GM12878 (cell line): ENCODE measurements at places on chromosomes 5 and 9. TPM values are rescaled to one million over a fixed set of nuclear protein-coding genes. Genes with fewer than 3 reads are reported as not detected.

DNA sequence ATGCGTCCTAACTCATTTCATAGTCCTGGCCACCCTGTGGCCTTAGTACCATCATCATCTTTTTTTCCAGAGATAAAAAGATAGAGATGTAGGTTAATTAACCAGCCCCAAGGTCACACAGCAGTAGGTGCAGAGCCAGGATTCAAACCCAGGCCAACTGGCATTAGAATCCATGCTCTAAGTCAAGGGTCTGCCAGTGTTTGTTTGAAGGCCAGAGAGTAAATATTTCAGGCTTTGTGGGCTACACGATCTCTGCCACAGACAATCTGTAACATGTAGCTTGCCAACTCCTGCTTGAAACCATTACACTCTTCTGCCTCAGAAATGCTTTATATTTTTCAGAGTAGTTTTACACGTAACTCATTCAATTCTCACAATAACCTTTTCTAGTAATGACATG lies 119.6 kb downstream of the EFNA5 start:
- no peak for DNase-seq

PCDHGA8 gene
- total RNA-seq = not detected in 2 replicates

TAF11L10 gene
- total RNA-seq = not detected in 2 replicates

- no peak for DNase-seq
Measured at GRCh38 chr5:131751506-131751905, 45.3 kb downstream of the FNIP1 start.

OR1Q1 gene
- total RNA-seq = not detected in 2 replicates

ZBTB26 gene
- total RNA-seq = 6.9 and 8.1 TPM in 2 replicates

DNA sequence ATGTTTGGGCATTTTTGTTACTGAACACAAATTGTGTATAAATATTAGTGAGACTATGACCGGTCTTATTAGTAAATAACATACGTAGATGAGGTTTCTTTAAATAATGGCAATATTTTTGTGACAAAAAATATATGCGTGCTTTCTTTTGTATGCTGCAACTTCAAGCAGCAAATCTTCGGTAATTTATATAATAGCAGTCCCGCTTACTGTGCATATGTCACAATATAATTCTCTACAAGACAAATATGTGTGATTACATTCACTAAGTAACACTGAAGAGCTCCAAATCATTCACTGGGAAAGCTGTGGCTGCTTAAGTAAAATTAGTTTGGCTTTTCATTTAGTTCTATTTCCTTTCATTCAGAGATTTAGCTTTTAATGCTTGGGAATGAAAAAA lies 376.0 kb downstream of the CYLC2 start:
- no peak for DNase-seq

- no peak for DNase-seq
Measured at GRCh38 chr5:77209495-77210090, 887 bp upstream of the PDE8B start.

GRCh38 chr9:108016446-108016845 lies 526.9 kb upstream of the KLF4 start:
- DNase-seq = no peak

DNA sequence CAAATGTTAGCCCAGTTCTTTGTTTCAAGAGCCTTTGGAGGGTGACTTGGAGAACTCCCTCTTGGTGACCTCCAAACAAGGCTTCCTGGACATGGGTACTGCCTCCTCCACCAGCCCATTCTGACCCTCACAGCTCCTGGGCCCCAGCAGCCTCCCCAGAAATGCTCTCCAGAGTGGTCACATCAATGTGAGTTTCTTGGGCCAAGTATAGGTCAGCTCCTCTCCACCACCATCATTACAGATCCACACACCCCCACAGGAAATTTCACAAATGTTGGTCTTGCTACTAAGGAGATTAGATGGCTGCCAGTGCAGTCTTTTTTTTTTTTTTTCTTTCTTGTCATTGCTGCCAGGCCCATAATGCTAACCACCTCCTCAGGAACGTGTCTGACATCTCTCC lies 410.7 kb downstream of the DTWD2 start:
- no peak for DNase-seq

DNA sequence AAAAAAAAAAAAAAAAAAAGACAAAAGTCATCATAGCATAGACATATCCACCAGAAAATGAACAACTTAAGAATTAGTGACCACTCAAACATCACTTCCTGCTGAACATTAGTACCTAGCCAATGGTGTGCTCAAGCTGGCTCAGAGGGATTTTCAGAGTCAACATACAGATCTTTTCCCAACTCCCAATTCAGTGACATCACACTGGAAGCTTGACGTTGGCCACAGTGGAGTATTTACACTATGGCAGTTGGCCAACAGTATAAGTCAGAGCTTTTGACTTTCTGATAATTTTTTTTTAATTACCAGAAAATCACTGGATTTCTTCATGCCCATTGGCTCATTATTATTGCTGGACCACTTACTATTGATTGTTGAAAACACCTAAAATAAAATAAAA lies 383.5 kb downstream of the ARHGEF28 start:
- no peak for DNase-seq

NXNL2 gene
- total RNA-seq = not detected in 2 replicates

DNA sequence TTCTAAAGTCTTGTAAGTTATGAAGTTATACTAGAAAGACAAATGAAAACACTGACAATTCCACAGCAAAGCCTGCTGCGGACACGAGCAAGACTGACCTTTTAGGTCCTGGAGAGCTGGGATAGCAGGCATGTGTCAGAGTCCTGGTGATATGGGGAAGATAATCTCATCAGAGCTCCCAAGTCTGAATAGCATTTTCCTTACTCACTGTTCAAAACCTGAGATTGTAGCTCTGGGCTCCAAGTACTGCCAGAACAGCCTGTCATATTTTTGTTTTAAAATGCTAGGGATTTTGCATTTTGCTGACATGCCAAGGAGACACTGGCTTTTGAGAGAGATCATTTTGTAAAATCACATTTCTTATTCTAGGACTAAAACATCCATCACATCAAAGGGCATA lies 90.1 kb downstream of the DRD1 start:
- no peak for DNase-seq

DNA sequence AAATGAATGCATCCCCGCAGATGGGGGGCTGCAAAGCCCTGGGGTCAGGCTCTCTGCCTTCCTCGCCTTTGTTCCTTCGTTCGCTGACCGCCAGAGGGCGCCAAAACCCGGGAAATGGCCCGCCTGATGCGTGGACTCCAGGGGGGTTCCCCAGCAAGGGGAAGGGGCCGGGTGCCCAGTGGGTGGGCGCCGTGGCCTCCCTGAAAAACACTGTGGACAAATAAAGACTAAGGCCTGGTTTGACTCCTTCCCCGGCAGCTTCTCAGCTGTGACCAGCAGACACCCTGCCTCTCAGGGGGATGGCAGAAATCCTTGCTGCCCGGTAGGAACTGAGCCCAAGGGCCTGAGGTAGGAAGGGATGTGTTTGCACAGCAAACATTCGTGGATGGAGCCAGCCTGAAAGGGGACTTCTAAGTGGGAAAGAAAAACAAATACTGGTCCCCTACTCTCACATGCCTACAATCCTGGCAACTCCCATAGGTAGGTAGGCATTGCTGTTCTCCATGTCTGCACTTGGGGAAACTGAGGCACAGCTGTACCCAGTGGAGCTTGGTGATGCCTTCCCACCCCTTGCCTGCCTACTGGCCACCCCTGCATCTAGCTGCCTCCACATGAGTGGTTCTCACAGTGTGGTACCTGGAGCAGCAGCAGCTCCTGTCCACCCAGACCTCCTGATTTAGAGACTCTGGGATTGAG lies 57.7 kb downstream of the DUSP1 start:
- DNase-seq = no peak

SKP1 gene
- 202 and 204 TPM in 2 replicates for total RNA-seq

DNA sequence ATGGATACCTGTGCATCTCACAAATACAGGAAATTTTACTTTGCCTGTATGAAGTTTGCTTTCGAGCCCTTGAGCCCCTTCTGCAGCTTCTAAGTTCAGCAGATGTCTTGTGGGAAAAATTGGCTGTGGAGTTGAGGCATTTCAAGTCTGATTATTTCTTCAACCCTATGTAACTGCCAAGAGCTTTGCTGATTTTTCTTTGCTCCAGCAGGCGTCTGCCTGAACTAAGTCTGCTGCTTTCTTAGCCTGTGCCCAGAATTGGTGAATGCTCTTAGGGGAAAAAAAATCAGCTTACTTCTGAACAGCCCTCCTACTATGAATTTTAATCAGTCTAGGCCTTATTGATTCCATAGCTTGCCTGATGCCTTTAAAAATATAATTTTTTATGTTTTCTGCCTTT lies 41.2 kb downstream of the RIC1 start:
- DNase-seq = no peak

GRCh38 chr5:150085950-150086715 lies at the start of gene CSF1R:
Gene CSF1R, minus strand, starts transcription at chr5:150086554. Its CDS starts 127 bp downstream, at chr5:150086427.
- no peak for DNase-seq

COL15A1 gene
- 0.21 and 0.28 TPM in 2 replicates for total RNA-seq

INSL4 gene
- not detected in 2 replicates for total RNA-seq

GRCh38 chr5:73748510-73749400 lies 122.8 kb downstream of the ARHGEF28 start:
- DNase-seq = no peak

WWC1 gene
- 5.3 and 5.9 TPM in 2 replicates for total RNA-seq

GRCh38 chr5:3341446-3342240 lies 254.0 kb upstream of the IRX1 start:
- no peak for DNase-seq

TTC23L gene
- total RNA-seq = not detected in 2 replicates

SLC35D2 gene
- total RNA-seq = 6.1 and 6.5 TPM in 2 replicates

ARID3C gene
- 0.24 TPM in 1 of 2 replicates, not detected in the other for total RNA-seq

GRCh38 chr5:139776861-139777260 lies 18.7 kb upstream of the PSD2 start:
- no peak for DNase-seq

NPR3 gene
- total RNA-seq = not detected in 2 replicates

DNA sequence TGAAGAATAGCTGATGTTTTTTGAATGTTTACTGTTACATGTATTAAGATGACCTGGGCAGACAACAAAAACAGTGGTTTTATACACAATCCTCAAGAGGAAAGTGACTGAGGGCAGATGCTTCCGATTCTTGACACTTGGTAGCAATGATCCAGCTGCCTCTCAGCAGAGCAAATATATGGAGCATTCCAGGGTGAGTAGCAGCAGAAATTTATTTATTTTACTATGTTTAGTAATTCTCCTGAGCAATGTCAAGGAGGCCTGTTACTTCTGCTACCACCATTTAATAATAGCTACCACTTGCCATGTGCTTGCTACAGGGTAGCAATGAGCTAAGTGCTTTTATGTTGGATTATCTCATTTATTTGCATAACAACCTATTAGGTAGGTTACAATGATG lies 69.1 kb upstream of the NR3C1 start:
- DNase-seq = no peak

CDO1 gene
- total RNA-seq = not detected in 2 replicates

GRCh38 chr5:67941614-67942401 lies 273.7 kb upstream of the PIK3R1 start:
- DNase-seq = no peak

- DNase-seq = no peak
Measured at GRCh38 chr5:135232958-135233357, 166.1 kb downstream of the MACROH2A1 start.

- DNase-seq = no peak
Measured at GRCh38 chr9:122179054-122179689, 19.5 kb downstream of the MORN5 start.

DNA sequence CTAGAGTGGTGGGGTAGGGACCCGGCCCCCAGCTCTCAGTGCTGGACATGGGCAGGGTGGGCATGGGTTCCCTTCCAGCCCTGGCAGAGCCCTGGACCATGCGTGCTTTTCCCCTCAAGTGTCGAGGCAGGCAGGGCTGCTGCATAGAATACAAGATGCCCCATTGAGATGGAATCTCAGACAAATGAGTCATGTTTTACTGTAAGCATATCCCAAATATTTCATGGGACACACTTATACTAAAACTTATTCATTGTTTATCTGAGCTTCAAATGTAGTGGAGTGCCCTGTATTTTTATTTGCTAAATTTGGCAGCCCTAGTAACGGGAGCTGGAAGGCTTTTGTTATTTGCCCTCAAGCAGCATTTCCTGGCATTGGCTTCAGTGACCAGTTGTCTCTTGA lies 3.2 kb upstream of the RNU6ATAC start:
- no peak for DNase-seq

DNA sequence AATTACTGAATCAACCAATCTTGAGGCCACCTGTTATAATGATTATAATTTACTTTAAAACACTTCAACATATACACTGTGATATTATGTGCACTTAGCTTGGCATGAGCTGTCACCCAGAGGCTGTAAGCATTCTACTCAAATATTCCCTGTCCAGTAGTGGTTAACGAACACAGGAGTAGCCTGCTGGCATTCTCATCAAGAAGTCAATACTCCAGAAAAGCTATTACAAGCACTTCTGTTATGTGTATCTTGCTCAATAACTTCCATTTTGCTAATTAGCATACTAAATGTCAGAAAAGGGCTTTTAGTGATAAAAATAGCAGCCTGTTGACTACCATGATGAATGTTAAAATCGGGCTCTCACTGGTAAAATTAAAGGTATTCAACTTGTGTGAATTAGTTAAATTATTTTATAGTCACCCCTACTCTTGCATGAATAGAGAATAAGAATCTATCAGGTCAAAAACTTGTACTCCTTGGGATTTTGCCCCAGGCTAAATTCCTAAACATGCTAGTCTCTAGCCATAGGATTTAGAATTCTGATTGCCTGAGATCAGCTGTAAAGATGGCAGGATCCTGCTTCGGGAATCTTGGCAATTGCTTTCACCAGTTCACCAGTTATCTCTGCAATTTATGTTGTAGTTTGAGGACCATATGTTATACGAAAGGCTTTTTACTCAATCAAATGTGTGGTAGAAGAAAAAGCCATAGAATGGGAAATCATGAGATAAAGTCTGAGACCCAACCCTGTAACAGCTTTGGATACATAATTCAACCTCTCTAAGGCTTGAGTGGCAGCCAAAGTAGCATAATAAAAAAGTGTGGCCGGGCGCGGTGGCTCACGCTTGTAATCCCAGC lies 43.4 kb upstream of the PAM start:
- DNase-seq = no peak

GRCh38 chr5:60797482-60798153 lies 46.5 kb downstream of the ELOVL7 start:
- no peak for DNase-seq

DNA sequence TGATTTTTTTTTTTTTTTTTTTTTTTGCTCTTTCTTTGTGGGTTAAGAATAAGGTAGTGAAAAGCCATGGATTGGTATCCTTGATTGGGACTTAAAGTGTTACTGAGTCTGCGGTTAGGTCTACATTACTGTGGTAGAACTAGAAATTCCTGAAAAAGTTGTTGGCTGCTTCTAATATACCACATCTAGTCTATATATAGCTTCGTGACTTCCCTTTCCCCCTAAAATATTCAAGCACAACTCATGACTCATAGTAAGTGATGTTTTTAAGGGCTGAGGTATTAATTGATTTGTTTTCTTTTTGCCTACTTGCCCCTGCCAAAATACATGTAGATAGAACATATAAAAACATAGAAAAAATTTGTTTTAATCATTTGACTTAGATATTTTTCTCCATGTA lies 247.6 kb downstream of the TMEM232 start:
- DNase-seq = no peak

DNA sequence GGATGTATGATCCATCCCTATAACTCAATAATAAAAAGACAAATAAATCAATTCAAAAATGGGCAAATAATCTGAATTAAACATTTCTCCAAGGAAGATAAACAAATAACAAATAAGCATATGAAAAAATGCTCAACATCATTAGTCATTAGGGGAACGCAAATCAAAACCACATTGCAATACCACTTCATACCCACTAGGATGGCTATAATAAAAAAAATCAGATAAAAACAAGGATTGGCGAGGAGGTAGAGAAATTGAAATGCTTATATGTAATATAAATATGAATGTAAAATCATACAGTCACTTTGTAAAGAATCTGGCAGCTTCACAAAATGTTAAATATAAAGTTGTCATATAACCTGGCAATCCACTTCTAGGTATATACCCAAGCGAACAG lies 52.3 kb upstream of the TBCA start:
- DNase-seq = no peak
